GM13976 (cell line): ENCODE measurements at places on chromosomes 16 and 17.

- no peak for DNase-seq
These were observed 299.9 kb upstream of the MYOCD start for GRCh38 chr17:12365805-12366204.

- no peak for DNase-seq
These were observed 178.4 kb downstream of the FTO start for GRCh38 chr16:53882310-53882709.

DNA sequence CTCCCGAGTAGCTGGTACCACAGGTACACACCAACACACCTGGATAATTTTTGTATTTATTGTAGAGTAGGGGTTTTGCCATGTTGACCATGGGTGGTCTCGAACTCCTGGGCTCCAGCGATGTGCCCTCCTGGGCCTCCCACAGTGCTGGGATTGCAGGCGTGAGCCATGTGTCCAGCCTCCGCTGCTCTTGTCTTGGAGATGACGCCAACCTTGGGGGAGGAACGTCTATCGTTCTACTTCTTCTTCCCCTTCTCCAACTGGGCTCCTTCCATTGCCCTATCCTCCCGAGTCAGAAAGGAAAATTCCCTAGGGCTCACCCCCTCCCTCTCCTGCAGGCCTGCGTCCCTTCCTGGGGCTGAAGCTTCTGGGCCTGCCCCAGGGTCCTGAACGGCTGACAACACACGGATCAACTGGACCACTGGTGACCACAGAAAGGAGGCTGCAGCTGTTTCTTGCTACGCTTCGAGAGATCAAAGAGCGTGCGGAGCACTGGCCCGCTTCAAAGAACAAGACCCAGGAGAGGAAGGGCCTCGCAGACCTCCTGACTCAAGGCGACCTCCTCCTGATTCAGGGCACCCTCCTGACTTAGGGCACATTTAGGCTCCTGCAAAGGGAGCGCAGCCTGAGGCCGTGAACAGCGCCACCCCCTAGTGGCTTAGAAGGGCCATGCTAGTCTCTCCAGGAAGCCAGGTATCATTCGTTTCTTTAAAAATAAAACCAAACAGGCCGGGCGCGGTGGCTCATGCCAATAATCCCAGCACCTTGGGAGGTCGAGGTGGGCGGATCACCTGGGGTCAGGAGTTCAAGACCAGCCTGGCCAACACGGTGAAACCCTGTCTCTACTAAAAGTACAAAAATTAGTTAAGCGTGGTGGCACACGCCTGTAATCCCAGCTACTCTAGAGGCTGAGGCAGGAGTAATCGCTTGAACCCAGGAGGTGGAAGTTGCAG lies 48.5 kb upstream of the HELZ start:
- peak; percentile 89 for DNase-seq

DNA sequence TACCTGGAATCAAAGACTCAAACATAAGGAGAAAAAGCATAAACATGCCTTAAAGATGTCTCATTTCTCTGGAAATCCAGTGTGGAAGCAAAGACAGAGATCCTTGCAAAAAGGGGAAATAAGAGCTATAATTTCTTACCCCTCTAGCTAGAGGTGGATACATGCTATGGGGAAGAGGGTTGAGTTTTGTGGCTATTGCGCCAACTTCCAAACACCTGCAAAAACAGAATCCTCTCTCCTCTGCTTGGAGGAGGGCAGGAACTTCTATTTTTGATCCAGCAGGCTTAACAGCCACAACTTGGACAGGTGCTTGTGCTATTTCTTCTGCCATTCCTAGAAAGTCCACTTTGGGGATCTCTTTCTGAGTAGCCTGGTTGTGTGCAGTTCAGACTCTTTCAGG lies 21.5 kb upstream of the NUDT7 start:
- no peak for DNase-seq

DNA sequence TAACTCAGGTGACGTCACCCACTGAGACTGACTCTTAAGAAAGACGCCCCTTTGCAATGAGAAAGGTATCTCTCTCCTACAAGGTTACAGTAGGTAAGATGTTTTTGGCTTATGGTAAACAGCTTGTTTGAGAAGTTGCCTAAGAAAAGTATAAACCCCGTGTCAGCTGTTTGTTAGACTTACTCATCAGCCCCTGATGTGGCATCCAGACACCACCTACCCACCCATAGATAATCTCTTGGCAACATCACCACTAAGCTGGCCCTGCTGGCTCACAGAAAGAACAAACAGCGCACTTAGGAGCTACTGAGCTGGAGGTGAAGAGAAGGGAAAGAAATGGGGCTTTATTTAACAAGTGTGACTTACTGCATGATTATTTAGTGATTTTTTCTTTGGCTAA lies 121.0 kb downstream of the PARN start:
- no peak for DNase-seq

DNA sequence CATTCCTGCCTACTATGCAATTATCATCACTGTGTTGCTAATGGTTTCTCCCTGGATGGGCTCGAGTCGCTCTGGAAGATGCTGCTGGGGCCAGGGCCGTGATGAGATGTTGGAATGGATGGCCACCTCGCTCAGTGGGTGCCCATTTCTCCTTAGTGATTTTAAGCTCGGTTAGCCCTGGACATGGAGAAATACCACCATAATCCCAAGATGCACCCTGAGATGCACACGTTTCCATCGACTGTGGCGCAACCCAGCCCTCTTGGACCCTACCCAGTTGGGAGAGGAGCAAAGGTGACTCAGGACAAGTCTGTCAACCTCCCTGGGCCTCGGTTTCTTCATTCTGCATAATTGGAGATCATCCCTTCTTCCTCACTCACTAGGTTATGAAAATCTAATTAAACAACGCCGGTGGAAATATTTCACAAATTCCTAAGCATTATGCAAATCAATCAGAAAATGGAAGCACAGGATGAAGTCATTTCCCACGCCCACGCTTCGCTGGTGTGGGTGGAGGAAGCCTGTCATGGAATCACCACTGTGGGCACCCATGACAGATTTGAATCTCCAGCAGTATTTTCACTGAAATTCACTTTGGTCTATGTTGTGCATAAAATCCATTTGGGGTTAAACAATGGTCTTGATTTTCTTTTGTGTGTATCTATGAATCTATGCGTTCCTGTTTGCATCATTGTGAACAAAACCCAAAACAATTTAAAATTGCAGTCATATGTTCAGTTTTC lies 195.2 kb downstream of the AXIN2 start:
- no peak for DNase-seq
